ENCODE measurements at places on chromosomes 7 and 10.

- no peak for DNase-seq
These were observed 28.1 kb upstream of the ELN start for GRCh38 chr7:73999664-74000435.

GRCh38 chr10:103645141-103646054, 151.9 kb downstream of the NEURL1 start:
- DNase-seq = no peak

- no peak for DNase-seq
These were observed 9.5 kb downstream of the MNX1 start for GRCh38 chr7:157000741-157001653.

DNA sequence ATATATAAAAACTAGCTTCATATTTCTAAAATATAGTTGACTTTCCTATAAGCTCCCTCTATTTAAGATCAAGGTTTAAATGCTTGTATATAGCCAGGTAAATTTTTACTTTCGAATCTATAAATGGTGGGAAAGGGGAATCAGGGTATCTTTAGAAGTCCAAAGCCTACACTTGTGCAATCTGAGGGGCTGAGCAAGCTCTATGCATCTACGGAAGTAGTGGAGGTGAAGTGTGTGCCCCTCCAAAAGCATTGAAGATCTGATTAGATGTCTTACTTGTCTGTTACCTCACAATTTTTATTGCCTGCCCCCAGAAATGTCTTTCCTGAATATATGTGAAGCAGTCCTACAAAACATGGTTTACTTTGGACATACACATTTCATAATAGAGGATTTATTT, 1.6 kb downstream of the AKAP9 start:
- no peak for DNase-seq

DNA sequence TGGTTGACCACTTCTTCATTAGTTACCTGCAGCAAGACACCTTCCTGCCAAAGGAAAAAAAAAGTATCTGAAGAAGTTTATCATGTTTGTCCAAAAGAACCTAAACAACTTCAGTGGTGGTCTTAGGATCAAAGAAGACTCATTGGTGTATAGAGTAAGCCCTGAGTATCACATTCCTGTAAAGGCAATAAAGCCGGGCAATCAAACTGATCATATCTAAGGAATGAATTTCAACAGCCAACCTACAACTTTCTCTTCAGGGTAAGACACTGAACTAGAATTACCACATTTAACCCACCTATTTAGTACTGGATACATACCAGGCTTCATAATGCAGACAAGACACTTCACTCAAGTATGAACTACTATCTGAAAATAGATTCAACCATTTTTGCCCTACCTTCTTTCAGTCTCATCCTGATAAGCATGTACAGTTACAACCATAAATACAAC, 10.1 kb downstream of the HNRNPA2B1 start:
- no peak for DNase-seq

- DNase-seq = no peak
These were observed 682.7 kb upstream of the IGFBP3 start for GRCh38 chr7:46603780-46604179.

DNA sequence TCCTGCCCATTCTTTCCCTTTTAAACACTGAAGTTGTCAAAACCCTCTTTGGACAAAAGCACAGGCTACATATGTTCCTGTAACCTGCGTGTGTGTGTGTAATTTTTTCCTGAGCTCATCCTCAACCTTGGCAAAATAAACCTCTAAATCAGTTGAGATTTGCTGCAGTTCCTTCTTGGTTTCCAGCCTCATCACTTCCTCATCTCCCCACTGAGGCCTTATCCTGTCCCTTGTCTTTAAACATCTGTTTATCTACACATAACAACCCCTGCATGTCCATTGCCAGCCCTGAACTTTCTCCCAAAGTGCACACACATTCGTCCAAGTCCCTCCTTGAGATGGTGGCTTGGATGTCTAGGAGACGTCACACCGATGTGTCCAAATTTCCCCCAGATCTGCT, 35.5 kb downstream of the LYZL2 start:
- DNase-seq = no peak

- DNase-seq = no peak
These were observed 724 bp downstream of the CAPZA2 start for GRCh38 chr7:116862951-116863670.

DNA sequence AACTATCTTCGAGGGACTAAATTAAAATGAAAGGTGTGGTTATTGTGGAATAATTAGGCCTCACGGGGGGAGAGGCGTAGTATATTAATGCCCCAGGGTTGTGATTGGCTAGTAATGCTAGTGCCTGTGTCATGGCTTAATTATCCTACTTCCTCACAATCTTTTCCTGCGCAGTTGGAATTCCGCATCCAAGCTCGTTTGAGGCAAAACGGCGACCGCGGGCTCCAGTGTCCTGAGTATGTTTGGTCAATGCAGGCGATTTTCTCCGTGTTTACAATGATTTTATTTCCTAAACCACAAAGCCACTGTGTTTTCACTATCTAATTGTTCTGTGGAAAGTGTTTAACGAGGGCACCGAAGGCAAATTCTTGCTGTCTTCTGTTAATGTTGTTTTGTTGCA, 282.9 kb downstream of the CELF2 start:
- DNase-seq = no peak

DNA sequence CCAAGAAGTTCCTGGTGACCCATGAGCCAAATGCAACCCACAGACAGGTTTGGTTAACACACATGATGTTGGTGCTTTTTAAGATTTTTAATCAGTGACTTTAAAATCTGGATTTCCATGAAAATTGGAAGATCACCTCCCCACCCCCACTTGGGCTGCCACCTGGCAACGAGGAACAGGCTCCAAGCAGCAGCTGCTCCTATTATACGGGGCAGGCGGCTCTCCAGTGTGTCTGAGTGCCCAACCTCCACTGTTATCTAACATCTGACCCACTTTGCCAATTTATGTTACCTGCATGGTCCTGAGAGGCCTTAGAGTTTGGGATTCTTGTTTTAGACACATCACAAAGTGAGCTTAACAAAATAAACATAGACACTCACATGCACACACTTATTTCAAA, 56.4 kb downstream of the SGMS1 start:
- DNase-seq = no peak

GRCh38 chr10:81019029-81019890, 481.6 kb downstream of the SH2D4B start:
- no peak for DNase-seq

GRCh38 chr7:32462977-32463376, 27.2 kb downstream of the LSM5 start:
- DNase-seq = no peak

GRCh38 chr10:4671451-4672145, 154.4 kb upstream of the AKR1E2 start:
- DNase-seq = no peak

- no peak for DNase-seq
These were observed 395.6 kb downstream of the TNS3 start for GRCh38 chr7:47186316-47186715.

DNA sequence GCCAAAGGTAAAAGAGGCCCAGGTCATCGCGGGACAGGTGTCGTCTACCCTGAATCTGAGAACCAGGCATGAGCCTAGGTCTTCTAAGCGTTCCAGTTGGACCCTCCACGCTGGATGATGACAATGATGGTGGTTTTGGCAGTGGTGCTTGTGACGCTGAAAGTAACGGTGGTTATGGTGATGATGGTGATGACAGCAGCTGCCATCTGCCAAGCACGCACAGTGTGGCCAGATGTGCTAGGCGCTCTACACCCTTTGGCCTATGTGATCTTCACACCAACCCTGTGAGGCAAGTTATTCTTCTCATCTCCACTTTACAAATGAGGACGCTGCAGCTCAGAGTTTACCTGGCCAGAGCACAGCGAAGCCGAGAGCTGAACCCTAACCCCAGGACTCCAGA, 93.9 kb downstream of the FAM53B start:
- no peak for DNase-seq

DNA sequence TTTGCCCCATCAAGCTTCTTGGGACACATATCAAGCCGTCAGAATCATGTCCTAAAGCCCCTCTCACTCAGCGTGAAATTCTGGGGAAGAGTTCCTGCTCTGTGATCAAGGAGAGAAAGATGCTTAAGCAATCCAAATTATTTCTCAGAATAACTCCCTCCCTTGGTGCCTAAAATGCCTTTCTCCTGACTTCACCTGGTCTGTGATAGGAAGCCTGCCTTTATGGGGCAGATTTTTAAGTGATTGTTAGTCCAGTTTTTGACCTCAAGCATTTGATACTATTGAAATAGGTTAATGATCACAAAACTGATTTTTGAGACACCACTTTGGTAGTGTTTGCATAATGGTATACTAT, 76.4 kb upstream of the MAGI2 start:
- no peak for DNase-seq
